Fibroblast of lung (primary cell): ENCODE measurements at places on chromosomes 1 and 21. TPM values are rescaled to one million over a fixed set of nuclear protein-coding genes. Genes with fewer than 3 reads are reported as not detected.

GRCh38 chr1:181204530-181204929, 116.0 kb downstream of the IER5 start:
- DNase-seq = no peak

The ZBTB37 gene
- 2.4 and 3.0 TPM in 2 replicates for polyA plus RNA-seq

DNA sequence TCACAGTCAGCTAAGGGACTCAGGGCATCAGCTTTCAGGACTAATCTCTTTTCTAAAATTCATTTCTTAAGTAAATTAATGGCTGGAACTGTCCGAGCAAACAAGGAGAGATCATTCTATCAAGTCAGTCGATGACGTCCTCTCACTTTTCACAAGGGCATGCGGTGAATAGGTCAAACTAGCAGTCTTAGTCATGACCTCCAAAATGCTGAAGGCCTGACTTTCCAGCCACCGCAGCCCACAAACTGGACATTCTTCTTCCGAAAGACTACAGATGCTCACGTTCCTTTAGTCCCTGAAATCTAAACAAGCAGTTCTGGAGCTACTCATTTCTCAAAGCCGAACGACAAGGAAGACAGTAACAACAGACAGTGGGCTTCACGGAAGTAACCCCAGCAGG, 127.9 kb downstream of the TIAM1 start:
- DNase-seq = no peak

GRCh38 chr1:95558791-95559190, 324.8 kb downstream of the RWDD3 start:
- DNase-seq = no peak

The BTG2 gene
- 9.8 and 12.2 TPM in 2 replicates for polyA plus RNA-seq

The CFHR2 gene
- not detected in 2 replicates for polyA plus RNA-seq

DNA sequence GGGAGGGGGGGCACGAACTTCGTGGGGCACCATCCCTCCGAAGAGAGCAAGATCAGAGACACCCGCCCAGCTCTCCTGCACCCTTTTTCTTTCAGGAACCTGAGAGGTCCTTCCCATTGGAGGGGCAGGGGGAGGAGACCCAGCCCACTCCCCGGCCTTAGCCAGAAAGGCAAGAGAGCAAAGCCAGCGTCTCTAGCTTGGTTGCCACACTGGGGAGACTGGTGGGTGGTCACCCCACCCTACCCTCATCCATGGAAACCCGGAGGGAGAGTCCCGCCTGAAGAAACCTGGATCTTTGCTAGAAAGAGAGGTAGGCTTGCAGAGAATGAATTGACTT, 246 bp downstream of the ATP2B4 start:
- DNase-seq = no peak

DNA sequence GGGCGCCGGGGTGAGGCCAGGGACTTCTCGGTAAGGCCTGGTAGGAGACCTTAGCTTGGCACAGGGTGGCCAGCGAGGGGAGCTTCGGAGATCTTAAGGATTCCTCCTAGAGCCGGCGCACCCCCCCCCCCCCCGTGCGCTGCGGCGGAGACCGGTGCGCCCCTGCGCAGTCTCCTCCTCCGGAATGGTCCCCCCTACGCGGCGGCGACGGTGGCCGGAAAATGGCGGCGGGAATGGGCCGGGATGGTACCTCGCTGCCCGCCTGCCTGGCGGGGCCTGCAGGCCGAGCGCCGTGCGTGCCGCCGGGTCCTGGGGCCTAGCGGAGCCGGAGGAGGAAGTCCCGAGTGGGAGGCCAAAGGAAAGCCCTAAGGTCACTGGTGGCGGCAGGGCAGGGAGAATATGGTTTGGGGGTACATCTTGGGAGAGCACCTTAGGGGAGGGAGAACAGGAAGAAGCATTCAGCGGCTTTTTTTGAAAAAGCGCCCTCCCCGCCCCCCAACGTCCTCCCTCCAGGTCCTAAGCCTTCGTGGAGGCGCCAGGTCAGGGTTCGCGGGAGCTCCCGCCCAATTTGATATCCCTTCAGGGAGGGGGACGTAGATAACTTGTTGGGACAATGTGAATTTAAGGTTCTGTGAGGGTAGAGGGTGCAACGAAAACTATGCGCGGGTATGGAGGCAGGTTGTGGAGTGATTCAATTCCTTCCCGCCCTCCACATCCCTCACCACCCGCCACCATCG, 429 bp downstream of the SRRM1 start:
- DNase-seq = no peak

- no peak for DNase-seq
These were observed 21.4 kb downstream of the CSF1 start for GRCh38 chr1:109931911-109932636.

- DNase-seq = no peak
These were observed 21.7 kb downstream of the TCHHL1 start for GRCh38 chr1:152067150-152067549.

The ADORA1 gene
- polyA plus RNA-seq = 1.3 and 6.1 TPM in 2 replicates

The SPTA1 gene
- 0.07 TPM in 1 of 2 replicates, not detected in the other for polyA plus RNA-seq

DNA sequence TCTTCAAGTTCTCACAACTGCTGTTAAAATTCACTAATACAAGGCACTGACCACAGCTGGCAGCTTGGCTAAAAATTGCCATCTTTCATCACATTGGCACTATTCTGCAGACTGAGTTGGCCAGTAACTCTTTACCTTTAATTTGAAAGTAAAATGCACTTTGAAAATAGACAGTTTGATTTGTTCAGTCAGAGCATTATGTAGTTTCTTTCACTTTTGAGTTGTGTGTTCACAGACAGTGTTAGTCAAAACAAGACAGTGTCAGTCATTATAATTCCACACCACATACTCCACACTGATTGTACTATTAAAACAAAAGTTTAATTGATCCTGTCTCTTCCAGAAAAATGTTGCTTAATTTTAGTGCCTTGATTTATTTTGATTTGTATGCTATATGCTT, 160.7 kb downstream of the SDCCAG8 start:
- no peak for DNase-seq

The C1orf141 gene
- polyA plus RNA-seq = not detected in 2 replicates

- no peak for DNase-seq
These were observed 373.0 kb upstream of the ESRRG start for GRCh38 chr1:217096200-217096599.

GRCh38 chr1:85734931-85735330, 26.7 kb upstream of the ZNHIT6 start:
- DNase-seq = no peak

The KIF2C gene
- 9.9 and 41.9 TPM in 2 replicates for polyA plus RNA-seq

The PROK1 gene
- polyA plus RNA-seq = not detected in 2 replicates

DNA sequence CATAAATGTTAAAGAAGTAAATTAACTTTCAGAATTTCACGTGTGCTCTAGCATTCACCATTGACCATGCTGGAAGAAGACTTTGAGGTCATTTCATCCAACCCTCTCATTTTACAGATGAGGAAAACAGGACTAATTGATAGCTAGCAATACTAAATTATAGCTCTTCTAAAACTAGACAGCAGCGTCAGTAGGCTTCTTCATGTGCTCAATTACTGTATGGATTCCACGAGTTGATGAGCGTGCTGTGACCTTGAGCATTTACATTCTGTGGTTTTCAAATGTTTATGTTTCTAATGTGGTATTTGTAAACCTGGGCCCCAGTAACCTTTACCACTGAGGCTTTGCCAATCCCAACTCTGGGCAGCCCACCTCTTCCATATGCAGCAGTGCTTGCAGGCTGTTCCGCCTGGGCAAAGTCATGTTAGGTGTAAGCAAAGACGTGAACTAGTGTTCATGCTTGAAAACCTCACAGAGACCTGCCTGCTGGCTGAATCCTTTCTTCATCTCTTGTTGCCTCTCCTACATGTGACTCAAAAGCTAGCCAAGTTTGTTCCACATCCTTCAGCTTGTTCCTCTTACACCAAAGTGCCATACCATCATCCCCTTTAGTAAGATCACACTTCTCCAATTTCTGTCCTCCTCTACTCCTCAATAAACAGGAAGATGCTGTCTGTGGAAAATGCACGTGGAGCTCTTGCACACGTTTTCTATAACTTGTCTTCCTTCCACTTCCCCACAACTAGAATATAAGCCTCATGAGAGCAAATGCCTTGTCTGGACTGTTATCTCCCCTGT, 17.2 kb downstream of the KCNJ15 start:
- no peak for DNase-seq

- DNase-seq = no peak
These were observed 650.3 kb downstream of the AJAP1 start for GRCh38 chr1:5304702-5305101.
